ENCODE measurements at places on chromosomes 1 and 21.

DNA sequence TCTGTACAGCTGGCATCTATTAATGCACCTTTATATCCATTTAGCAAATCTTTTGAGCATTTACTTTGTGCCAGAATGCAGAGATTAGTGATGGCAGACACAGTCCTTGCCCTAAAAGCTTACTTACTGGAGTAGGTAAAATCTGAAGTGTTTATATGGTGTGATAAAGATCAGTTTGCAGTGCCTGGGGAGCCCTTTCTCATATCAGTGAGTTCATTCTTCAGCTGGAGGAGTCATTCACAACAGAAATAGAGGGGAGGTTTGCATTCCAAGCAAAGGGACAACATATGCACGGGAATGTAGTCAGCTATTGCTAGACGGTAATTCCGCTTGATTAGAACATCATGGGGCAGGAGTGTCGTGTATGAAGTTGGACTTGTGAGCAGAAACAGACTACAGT is 8.4 kb downstream of the SLC35F3 start:
- DNase-seq, result no peak

DNA sequence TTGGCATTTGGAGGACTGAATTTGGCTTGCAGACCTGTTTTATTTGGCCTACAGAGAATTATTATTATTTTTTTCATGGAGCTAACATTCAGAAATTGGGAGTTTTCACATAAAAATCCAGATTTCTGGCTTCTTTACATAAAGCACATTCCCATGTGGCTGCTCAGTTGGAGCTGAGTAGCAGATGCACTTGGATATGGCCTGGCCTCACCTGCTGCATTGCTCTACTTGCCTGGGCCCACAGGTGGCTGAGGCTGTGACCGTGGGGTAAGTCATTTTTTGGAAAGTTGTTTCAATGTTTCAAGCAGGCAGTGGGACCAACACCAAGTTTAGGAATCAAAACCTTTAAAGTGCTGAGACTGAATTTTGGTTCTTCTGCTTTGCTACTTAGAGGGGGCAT is 56.7 kb downstream of the GADD45A start:
- no peak for DNase-seq

GRCh38 chr1:159291424-159291823 is 10.7 kb upstream of the FCER1A start:
- DNase-seq, result no peak

DNA sequence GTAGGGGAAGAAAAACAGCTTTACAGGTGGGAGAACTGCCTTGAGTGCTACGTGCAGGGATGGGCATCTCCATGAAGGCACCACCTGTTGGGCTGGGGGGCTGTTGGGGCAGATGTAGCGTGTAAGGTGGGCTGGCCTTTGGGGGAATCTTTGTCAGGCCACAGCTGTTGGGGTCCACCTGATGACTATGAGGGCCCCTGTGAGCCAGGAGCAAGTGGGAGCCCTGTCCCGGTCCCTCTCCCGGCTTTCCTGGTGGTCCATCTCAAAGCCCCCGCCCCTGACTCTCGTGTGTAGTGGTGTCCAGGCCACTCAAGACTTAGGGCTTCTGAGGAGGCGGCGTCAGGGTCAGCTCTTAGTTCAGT is 13.5 kb downstream of the SLC37A1 start:
- DNase-seq, result no peak

DNA sequence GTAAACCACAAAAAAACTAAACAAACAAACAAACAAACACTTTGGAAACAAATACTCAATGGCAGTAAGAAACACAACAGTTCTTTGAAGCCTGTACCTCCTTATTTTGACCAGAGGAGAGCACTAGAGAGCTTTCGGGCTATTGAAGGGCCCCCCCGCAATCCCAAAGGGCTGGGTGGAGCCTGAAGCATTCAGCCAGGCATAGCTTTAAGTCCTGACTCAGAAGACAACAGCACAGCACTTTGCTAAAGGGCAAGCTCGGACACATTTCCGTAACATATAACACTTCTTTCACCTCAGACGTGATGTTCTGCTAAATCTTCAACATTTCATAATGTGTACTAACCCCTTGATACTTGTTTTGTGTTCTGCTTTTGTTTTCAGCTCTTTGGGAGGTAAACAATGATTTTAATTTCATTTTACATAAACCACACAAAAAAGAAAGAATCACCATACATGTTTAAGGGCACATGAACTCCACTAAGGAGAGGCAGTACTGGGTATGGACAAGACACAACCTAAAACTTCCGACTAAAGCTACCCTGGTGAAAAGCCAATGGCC is 9.7 kb upstream of the SHCBP1L start:
- no peak for DNase-seq

- no peak for DNase-seq
Observed at GRCh38 chr1:181632960-181633359, 149.6 kb downstream of the CACNA1E start.

Measured in activated CD4-positive, alpha-beta T cell treated with anti-CD3 and anti-CD28 coated beads, Interleukin-2, amount 50 U/mL, for 1 hour (primary cell).